Hematopoietic multipotent progenitor cell treated with erythropoietin and hydrocortisone succinate and interleukin-3 and kit ligand, for 15 days (in vitro differentiated cells): ENCODE measurements at places on chromosomes 1 and 21.

DNA sequence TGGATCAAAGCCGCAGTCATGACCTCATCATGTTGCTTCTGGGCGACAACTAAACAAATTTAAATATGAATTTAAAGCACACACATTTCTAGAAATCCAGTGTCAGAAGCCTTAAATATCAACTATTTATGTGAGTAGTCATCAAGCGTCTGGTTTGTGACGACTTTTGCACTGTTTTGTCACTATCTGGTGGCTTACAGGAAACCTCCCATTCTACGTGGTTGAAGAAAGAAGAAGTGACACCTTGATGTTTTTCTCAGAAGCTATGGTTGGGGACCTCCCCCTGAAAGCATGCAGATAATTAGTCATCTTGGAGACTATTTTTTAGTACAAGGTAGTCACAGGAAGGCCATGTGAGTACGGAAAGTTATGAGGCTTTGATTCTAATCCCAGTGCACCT, 58.5 kb downstream of the TENT5C start:
- no peak for DNase-seq

- DNase-seq = no peak
These were observed 779.9 kb downstream of the KCNT2 start for GRCh38 chr1:195828325-195828724.

GRCh38 chr1:49556676-49557234, 467.0 kb downstream of the AGBL4 start:
- no peak for DNase-seq

- no peak for DNase-seq
These were observed 1.0 kb downstream of the S100A4 start for GRCh38 chr1:153544453-153545066.

- DNase-seq = no peak
These were observed 730.9 kb downstream of the PTPRU start for GRCh38 chr1:29967261-29967660.

- DNase-seq = no peak
These were observed 776 bp upstream of the TNFRSF9 start for GRCh38 chr1:7941437-7941793.

DNA sequence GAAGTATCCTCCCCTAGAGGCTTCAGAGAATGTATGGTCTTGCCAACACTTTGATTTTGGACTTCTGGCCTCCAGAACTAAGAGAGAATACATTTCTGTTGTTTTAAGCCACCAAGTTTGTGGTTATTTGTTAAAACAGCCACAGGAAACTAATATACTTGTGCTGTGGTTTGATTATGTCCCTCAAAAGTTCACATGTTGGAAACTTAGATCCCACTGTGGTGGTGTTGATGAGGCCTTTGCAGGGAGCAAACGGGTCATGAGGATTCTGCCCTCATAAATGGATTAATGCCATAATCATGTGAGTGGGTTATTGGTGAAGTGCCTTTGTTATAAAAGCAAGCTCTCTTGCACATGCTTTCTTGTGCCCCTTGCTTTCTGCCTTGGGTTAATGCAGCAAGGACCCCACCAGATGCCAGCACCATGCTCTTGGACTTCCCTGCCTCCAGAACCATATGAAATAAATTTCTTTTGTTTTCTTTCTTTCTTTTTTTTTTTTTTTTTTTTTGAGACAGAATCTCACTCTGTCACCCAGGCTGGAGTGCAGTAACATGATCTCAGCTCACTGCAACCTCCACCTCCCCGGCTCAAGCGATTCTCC, 157.3 kb downstream of the CLIC6 start:
- DNase-seq = no peak

DNA sequence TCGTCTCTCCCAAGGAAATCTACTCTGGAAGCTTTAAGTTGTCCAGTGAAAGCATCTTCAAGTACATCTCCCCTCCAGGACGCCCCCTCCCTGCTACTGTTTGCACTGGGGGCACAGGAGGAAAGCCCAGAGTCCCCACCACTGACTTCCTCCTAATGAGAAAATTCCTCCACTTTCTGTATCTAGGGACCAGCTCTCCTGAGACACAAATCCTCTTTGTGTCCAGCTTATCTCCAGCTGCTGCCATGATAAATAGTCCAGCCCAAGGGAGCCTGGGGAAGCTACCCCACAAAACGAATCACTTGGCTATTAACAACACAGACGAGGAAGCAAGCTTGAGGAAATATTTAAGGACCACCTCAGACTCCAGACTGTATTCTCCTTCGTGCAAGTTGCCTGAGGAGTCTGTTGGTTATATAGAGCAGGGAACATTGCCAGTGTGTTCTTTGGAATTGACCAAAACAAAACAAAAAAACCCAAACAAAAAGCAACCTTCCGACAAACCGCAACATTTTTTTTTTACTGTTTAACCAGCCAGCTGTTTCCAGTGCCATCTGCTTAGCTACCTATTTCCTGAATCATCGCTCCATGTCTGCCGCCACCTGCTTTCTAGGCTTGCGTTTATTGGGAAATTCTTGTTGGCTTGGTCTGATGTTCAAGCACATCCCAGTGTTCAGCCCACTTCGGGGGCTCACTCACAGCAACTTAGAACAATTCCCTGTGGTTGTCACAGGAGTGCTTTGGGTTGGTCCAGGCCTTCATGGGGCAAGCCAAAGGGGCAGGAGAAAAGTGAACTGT, 7.7 kb downstream of the C1orf226 start:
- DNase-seq = no peak

DNA sequence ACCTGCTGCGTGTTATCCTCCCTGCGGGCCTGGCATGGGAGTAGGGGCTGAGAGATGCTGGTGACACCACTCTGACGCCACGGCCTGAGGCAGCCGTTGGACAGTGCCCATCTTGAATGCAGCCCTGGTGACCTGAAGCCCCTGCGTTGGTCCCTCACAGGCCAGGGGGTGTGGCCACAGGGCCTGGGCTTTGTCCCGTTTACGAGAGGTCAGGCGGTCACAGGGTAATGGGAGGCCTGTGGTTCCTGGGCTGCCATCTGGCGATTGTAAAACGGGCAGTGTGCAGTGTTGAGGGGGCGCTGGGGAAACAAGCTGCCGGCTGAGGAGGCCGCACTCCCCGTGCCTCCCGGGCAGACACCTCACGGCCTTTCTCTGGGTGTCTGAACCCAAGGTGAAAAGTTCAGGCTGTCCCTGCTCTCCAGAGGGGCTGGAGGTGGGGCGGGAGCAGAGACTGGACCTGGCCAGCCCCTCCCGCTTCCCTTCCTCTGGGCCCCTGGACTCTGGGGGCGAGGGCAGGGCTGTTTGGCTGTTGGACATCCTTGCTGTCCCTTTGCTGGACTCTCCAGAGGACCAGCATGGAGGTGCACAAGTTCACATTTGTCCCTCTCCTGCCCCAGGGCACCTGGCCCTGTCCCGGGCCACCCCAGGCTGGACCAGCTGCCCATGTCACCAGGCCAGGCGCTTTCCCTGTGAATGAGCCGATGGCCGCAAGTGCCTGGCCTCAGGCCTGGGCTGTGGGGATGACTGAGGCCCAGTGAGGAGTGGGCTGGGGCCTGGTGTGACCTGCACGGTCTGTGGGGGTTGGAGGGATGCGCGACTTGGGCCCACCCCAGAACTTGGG, 42.4 kb downstream of the SKI start:
- DNase-seq = no peak

- DNase-seq = no peak
These were observed 4.4 kb upstream of the FMO1 start for GRCh38 chr1:171243878-171244277.

DNA sequence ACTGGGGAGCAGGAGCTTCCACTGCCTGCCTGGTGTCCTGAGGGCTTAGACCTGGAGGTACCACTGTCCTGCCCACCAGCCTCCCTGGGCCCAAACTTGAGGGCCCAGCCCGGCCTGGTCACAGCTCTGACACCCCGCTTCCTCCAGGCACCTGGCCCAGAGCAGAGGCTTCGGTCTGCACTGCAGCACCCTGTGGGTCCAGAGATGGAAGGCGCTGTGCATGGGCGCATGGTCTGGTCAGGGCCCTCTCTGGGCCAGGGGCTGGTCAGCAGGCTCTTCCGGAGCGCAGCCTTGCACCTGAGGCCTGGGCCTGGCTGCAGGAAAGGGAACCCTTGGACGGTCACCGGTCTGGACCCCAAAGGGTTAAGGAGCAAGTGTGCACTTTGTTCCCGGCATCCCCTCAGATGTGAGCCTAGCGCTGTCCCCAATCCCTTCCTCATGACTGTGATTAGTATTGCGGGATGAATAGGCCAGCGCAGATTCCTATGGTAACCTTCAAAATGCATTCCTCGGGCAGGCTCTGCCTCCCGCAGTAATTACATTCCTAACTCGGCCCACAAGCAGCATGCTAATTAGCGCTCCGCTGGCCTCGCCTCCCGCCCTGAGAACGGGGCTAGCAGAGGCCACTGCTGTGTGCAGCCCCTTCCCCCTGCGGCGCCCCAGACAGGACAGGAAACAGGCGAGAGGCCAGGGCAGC, 36.3 kb downstream of the PRDM16 start:
- no peak for DNase-seq

GRCh38 chr21:35664683-35665082, 395.6 kb downstream of the SETD4 start:
- DNase-seq = no peak
